Right renal pelvis (tissue), 4 donors: ENCODE measurements at places on chromosomes 3 and 15. TPM values are rescaled to one million over a fixed set of nuclear protein-coding genes. Genes with fewer than 3 reads are reported as not detected.
A peak's percentile ranks its signal among the peaks of the same experiment; 100 is the strongest.

The FOXL2NB gene
- not detected for polyA plus RNA-seq

The MYLK gene
- polyA plus RNA-seq: 142 TPM

The CLDN16 gene
- polyA plus RNA-seq: 51.5 TPM

GRCh38 chr3:186605078-186605477 lies 7.8 kb upstream of the AHSG start:
- DNase-seq: no peak

The TMOD3 gene
- 60.5 TPM for polyA plus RNA-seq

- no peak for DNase-seq
These were observed 33.2 kb downstream of the ZDHHC19 start for GRCh38 chr3:196177967-196178366.

DNA sequence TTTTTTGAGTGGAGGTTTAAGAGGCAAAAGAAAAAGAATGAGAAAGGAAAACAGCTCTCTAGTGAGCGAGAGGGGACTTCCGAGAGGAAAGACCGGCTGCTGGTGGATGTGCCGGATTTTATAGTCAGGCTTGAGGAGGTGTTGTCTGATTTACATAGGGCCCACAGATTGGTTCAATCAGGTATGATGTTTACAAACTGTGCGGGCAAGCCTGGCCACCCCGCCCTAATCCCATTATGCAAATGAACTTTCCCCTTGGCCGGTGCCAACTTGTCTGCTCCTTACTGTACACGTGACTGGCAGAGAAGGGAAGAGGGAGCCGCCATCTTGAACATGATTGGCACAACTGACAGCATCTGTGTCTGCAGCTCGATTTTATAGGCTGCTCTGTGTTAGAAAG lies 44.7 kb downstream of the FAM43A start:
- peak; percentile 53 for DNase-seq

DNA sequence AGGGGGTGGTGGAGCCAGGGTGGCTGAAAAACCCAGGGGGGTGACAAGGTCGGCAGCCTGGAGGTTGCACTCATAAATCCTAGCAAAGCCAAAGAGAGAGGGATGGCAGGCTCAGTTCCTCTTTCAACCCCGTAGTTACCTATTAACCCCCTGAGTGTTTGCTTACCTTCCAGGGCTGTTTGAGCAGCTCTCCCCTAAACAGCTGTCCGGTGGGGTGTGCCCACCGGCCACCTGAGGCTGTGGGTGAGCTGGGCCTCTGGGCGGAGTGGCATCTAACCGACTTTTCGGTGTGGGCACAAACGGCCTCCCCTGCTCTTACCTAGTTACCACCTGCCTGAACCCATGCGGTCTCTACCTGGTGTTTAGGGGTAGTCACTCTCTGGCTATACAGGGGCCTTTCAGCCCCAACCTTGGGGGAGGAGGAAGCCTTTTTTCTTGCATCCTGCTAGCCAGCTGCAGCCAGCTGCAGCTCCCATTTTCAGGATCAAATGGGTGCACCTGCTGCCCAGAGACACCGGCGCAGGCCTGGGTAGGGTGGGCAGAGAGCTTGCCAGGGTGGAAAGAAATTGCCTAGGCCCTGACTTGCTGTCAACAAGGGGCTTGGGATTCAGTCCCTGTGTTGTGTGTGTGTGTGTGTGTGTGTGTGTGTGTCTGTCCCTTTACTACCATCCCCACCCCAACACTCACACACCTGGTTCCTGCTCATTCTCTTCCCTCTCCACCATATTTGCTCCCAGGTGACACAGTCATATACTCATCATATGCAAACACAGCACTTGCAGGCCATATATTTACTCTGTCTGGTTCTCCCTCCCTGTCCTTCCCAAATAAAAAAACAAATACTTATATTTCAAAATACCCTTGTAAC lies 3.7 kb downstream of the DLL4 start:
- no peak for DNase-seq

GRCh38 chr15:90249203-90249863 lies at the start of gene TTLL13:
Gene TTLL13 (plus strand): TSS chr15:90249556. CDS start chr15:90250631, 1,075 bp downstream.
- DNase-seq: no peak

DNA sequence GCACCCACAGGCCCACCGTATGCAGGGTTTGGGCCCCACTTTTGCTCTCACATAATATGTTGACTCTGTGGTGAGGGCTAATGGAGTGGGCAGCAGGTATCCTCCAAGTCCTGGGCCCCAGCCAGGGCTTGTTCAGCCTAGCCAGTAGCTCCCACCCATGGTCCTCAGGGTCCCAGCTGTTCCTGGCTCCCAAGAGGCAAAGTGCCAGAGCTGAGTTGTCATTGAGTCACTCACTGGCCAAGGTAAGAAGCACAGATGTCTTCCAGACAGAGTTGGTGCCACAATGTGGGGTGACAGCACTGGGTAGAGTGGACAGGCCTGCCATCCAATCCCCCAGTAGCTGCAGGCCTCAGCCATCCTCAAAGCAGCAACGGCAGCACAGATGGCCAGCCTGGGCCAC lies 4.3 kb downstream of the SHF start:
- DNase-seq: no peak
